ENCODE measurements at places on chromosomes 1 and 21. TPM values are rescaled to one million over a fixed set of nuclear protein-coding genes. Genes with fewer than 3 reads are reported as not detected.

- DNase-seq: no peak
These were observed at the start of gene LAMB3 for GRCh38 chr1:209652121-209652735. TSS of gene LAMB3 (minus strand) at chr1:209652425. CDS start at chr1:209650944, 1,481 bp downstream.

DNA sequence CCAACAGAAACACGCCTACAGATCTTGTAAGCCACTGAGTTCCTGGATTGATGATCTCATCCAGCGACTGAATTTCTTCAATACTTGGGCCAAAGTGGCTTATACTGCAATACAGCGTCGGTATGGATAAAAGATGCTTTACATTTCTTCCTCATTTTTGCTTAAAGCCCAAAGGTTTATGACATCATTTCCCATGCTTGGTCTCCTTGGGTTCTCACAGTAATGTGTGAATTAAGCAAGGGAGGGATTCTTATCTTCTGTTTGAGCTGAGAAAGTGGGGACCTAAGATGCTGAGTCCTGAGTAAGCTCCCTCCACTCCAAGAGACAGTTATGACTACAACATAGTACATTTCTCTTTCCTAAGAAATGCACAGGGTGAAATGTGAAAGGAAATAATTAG is 39.5 kb downstream of the LBR start:
- peak; percentile 5 for DNase-seq

DNA sequence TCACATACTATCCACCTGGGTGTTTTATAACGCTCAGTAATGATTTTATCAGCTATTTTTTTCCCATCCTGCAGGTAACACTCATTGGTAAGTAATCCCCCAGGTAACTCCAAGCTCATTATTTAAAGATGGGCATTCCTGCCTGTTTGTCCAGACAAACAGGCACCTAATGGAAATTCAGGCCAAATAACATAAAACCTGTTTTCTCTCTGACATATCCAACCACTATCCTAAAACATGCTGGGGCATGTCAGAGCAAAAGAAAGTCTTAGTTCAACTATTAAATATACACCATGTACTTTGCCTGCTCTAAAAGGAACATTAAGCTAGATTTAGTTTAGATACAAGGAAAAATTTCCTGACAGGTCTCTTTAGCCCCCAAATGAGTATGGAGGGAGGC is 987.7 kb downstream of the TTLL7 start:
- no peak for DNase-seq

DNA sequence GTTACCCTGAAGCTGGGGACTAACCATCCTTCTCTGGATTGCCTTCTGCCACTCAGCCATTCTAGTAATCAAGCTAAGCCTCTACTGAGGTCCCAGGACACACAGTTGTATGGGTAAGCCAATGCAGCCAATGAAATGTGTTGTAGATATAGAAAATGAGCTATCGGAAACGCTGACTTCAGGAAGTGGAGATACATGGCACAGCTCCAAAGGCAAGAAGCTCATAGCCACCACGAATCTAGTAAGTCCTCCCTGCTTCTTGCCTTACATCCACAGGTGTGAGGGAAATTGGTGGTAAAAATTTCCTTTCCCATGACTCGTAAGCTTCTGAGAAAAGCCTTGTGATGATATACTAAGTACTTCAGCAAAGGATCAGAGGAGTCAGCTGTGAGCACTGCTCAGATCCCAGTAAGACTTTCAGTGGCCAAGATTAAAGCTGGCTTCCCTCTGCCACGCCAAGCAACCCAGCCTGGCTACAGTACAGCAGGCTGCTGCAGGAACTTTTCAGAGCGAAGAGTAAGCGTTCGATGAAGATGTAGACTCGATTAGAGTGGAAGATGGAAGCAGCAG is 117.7 kb downstream of the SIM2 start:
- DNase-seq: peak; percentile 17

GRCh38 chr1:190881064-190881463 is 403.4 kb upstream of the BRINP3 start:
- no peak for DNase-seq

- no peak for DNase-seq
These were observed 11.4 kb downstream of the PRPF3 start for GRCh38 chr1:150332651-150333290.

DNA sequence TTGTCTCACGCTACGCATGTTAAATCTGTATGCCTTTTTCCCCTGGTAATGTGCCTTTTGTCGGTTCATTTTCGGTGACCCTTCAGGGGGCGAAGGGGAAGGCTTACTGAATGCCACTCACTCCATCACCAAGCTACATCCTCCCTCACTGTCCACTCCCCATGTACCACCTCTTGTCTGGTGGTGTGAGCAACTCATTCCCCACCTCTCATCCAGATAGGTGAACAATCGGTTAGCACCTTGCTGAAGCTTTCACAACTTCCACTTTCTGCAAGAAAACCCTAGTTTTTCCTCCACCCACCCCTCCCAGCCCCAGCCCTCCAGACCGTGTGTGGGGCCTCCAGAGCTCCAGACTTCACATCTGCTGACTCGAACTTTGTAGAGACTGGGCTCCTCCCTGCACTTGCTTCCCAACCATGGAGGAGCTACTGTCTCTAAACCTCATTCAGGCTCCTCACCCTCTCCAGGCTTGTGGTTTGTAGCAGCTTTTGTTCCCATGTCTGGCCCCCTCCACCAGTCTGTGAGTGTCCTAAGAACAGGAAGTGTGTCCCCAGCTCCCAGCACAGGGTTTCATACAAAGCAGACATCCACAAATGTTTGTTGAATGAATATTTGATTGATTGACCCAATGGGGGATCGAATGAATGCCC is 48.4 kb upstream of the RUNX3 start:
- no peak for DNase-seq

- DNase-seq: no peak
These were observed 139.9 kb downstream of the DSCAM start for GRCh38 chr21:40706806-40707655.

DNA sequence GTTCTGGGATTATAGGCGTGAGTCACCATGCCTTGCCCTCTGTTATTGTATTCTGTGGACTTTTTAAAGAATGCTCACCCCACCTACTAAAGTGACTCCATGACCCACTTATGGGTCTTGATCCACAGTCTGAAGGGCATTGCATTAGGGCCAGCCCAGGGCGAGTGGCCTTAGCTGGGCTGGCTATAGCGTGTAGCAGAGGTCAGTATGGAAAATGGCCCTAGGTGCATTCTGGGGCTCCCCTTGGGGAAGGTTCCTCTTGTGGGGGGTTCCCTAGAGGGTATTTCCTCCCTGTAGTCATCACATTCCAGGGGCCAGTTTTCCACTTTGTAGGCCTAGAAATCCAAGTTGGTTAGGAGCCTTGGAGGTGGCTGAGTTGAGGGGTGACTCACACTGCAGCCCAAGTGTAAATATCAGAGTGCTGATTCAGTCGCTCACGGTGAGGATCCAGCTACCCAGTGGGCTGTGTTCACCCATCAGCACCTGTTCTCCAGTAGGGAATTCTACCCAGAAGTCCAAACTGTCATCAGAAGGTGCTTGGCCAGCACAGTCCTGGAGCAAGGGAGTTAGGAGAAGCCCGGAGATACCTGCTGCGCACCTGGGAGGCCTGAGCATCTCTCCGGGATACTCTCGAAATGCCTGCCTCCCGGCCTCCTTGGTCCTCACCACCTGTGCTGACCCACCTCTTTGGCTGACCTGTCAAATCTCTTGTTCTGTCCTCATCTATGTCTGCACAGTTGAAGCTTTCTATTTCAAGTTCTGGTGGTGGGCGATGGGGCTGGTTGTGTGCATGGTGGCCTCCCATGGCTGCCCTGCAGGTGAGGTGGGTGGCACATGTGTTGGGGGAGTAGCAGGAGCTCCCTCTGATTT is 52.2 kb downstream of the NENF start:
- peak; percentile 89 for DNase-seq

DNA sequence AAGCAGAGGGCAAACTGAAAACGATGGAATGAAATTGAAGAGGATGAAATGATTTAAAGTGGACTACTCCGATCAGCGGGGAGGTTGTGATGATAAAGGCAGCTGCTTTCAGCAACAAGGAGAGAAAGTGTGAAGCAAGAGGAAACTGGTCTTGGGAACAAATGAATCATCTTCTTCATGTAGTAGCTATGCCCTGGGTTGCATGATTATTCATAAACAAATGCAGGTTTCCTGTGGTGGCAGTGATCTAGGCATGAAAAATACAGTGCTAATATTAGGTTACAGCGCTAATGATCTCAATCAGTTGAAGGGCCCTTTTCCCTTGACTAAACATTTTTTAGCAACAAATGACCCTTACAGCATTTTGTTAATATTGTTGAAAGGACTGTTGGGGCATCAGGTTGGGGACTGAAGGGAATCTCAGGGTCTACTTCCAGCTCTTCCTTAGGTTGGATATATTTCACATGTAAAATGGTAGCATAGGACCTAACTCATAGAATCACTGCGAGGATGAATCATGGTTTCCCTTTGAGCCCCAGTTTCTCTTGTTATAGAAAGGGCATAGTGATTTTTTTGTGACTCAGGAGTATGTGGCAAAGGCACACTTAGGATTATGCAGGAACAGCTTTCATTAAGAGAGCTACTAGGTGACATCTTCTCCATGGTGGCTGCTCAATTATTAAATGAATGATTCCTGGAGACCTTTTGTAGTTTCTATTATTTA is 1.9 kb upstream of the ZFYVE9 start:
- peak; percentile 88 for DNase-seq

GRCh38 chr21:46211786-46212720 is 16.5 kb downstream of the LSS start:
- no peak for DNase-seq

The DISP3 gene
- 0.05 TPM for polyA plus RNA-seq

The TAL1 gene
- not detected for polyA plus RNA-seq

The TFF2 gene
- polyA plus RNA-seq: not detected

The PLA2G2D gene
- polyA plus RNA-seq: not detected

The VHLL gene
- not detected for polyA plus RNA-seq

The SPRR2G gene
- not detected for polyA plus RNA-seq

The VWA5B1 gene
- polyA plus RNA-seq: not detected

The PODN gene
- 5.4 TPM for polyA plus RNA-seq

The TNFAIP8L2 gene
- not detected for polyA plus RNA-seq

The RNU1-4 gene
- not detected for polyA plus RNA-seq

The RNU1-1 gene
- not detected for polyA plus RNA-seq

The IL20 gene
- polyA plus RNA-seq: not detected

The OR10J1 gene
- polyA plus RNA-seq: not detected

The BCAR3 gene
- polyA plus RNA-seq: 41.4 TPM

The CCDC24 gene
- polyA plus RNA-seq: 4.3 TPM

All from IMR-90 (cell line).